H7 (cell line): ENCODE measurements at places on chromosomes 3 and 15. TPM values are rescaled to one million over a fixed set of nuclear protein-coding genes. Genes with fewer than 3 reads are reported as not detected.
A peak's percentile ranks its signal among the peaks of the same experiment; 100 is the strongest.

GRCh38 chr3:10602769-10603768, 97.7 kb upstream of the ATP2B2 start:
- no peak for DNase-seq

DNA sequence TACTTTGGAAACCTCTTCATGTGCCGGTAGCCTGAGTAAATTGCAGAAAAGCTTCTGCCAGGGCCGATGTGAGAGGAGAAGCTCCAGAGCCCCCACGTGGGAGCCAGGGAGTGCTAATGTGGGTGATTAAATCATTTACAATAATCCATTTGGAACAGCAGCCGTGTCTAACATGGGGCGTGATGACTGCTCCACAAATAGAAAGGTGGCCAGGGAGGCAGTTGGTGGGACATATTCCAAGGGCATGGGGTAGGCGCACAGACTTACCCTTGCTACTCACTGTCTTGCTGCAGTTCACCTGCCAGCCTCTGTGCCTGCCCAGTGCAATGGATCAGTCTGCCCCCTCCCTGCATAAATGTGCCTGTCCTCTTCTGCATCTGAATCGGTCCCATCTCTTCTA, 39.3 kb upstream of the INSYN1 start:
- DNase-seq: no peak

DNA sequence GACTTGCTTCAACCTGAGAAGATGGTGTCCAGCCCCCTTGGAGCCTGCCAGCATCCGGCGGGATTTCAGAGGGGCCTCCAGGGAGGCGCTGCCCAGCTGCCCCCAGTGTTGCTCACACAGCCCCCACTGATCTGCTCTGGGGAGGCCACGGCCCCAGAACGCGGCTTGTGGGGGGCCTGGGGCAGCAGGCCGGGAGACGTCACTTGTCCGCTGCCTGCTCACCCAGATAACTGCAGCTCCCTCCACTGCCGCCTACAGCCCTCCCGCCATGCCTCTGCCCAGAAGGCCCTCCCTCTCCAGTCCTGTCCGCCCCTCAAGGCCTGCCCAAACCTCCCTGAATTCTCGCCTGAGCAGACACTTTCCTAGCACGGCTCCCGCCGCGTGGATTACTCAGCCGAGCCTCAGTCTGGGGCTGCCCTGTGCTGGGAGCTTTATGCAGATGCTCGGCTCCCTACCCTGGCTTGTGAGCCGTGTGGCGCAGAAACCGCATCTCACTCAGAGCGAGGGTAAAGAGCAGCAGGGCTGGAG, 17.2 kb upstream of the ADIPOQ start:
- DNase-seq: peak; percentile 81

Gene GLDN
- total RNA-seq: 0.35 and 0.67 TPM in 2 replicates

DNA sequence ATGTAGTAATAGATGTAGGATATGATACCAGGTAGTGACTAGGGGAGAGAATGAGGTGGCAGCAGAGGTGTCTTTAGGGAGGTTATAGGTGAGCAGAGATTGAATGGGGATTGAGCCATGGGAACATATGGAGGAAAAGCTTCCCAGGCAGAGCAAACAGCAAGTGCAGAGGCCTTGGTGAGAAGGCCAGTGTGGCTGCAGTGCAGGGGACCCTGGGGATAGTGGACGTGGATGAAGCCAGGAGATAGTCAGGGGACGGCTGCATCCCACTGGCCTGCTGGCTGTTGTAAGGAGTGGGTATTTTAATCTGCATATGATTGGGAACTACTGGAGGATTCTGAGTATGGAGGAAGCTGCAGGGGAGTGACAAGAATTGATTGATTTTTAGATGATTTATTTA, 62.7 kb upstream of the TRAK1 start:
- DNase-seq: no peak

DNA sequence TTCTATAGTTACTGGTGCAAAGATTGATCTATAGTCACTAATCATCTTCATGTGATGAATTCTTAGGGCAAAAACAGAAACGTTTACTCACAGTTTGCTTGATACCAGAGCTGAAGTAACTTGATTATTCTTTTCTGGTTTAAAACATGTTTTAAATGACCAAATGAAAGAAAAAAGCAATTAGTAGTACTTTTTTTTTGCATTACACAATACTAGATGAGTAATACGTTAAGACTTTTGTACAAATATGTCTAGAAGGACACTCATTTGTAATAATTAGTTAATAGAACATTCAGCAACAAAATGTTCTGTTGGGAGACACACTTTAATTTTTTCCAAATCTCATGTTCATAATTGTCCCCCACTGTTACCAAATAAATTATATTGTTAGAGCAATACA, 523.2 kb downstream of the SOX2 start:
- no peak for DNase-seq

- DNase-seq: peak; percentile 42
Measured at GRCh38 chr15:52020221-52021085, 1.4 kb downstream of the MAPK6 start.

DNA sequence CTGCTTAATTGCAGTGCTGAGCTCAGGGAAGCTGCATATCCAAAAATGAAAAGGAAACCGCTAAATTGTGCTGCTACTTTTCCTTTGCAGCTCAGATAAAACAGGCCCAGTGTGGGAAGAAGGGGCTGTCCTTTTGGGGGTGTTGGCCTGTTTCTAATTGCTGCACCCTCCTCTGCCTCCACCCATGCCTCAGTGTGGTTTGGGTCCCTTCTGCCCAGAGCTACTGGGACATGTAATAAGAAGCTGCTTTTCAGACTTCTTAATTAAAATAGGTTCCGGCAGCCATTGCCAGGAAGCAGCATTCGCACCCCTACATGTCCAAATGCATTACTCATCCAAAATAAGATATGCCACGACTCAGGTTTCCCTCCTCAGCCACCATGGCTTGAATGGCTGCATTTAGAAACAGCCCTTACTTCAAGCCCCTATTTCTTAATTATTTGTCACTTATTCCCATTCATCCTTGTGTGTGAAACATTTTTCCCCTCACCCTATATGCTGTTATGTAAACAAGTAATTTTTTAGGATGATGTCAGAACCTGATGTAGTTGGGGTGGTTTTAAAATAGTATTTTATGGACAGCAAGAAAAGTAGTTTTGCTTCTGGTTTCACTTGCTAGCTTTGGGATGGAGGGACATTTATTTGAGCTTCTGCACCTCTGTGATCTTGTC, 235.9 kb upstream of the CTDSPL start:
- DNase-seq: no peak

GRCh38 chr3:44045476-44046275, 196.0 kb upstream of the TOPAZ1 start:
- no peak for DNase-seq

DNA sequence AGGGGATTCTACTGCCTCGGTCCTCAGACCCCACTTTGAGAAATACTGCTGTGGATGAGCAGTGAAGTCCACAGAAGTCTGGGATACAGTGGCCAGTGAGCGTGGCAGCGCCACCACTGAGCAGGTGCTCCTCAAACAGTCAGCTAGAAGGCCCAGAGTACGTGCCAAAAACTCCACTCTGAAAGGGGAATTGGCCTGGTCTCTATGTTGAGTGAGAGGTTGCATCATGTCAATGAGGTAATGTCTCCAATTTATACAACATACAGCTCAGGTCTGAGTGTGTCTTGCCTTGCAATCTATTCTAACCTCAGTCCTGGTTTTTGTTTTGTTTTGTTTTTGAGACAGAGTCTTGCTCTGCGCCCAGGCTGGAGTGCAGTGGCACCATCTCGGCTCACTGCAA, 53.3 kb upstream of the ETV5 start:
- no peak for DNase-seq

Gene CHDH
- 8.8 and 11.7 TPM in 2 replicates for total RNA-seq

GRCh38 chr3:45054196-45054857, 28.2 kb downstream of the CLEC3B start:
- no peak for DNase-seq

- DNase-seq: no peak
Measured at GRCh38 chr3:192169332-192169915, 557.9 kb downstream of the FGF12 start.

GRCh38 chr15:49406352-49407118, 16.5 kb upstream of the FGF7 start:
- no peak for DNase-seq

DNA sequence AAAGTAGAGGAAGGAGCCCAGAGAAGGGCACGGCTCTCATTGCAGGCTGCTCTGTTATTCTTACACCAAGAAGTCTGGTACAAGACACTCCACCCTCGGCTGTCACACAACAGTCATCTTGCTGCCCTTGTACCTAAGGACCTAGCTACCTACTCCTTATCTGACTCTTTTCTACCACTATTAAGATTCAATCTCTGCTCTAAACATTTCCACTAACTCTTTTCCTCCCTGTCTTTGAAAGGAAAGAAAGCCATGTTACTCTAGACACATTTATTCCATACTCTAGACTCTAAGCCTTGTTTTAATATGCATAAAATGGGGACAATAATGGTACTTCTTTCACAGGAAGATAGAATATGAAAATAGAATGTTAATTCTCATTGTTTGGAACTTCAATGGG, 73.3 kb upstream of the C3orf49 start:
- DNase-seq: no peak

Gene CEP19
- total RNA-seq: 1.8 and 3.7 TPM in 2 replicates

DNA sequence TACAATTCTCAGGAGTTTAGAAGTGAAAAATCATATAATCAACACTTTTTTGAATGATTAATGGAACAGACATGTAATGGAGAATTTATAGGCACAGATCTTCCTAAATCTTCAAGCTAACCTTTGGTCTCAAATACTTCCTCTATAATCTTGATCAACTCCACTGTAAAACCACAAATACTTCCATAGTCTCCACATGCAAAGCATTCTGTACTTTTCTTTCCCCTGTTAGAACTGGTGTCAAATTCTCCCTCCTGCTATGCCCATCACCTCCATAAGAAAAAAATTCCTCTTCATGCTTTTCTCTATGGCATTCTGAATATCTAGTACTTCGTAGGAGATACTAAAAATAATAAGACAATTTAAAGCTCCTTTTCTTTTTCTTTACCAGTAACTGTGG, 214.3 kb downstream of the ADAMTS9 start:
- no peak for DNase-seq

GRCh38 chr3:130857336-130858026, 36.4 kb upstream of the ATP2C1 start:
- no peak for DNase-seq

Gene FANCI
- total RNA-seq: 54.4 and 69.6 TPM in 2 replicates

DNA sequence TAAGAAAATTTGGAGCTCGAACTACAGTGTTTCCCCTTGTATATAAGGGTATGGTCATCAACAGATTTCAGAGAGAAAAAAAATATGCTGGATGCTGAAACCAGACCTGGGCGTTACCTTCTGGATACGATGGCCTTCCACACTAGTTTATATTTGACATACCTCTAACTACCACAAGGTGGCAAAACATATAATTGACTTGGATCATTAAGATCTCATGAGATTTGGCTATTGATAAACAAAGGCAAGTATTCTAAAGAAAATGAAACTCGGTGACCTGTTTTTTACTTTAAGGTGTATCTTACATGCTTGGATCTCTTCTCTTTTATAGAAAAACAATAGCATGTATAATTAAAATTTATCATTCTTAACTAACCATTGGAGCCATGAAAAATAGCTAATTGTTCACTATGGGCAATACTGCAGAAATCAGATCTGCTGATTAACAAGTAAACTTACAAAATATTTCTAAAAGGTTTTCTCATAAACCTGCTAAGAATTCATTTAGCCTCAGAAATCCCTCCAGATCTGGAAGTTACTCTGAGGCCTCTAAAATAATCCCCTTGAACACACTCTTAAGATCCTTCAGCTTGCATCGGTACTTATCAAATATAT, 300.6 kb upstream of the KCNH8 start:
- no peak for DNase-seq

- peak; percentile 21 for DNase-seq
Measured at GRCh38 chr15:74978503-74978902, 16.9 kb upstream of the SCAMP5 start.

Gene AGTR1
- 0.03 and 0.30 TPM in 2 replicates for total RNA-seq

GRCh38 chr3:192212979-192213378, 514.4 kb downstream of the FGF12 start:
- DNase-seq: no peak

DNA sequence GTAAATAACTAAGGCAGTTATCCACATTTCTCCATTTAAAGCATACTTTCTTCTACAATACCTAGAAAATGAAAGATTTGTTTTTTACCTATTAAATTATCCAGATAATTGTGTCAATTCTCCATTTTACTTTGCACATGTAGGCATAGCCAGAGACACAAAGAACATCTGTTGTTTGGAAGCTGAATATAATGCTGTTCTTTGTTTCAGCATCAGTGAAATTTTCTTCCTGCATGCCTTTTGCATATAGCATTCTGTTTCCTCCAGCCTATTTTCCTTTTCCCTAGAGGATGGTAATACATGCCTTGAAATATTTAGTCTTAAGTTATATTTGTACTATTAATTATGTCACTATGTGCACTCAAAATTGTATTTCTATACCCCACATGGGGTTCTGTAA, 233.7 kb downstream of the CNTN6 start:
- DNase-seq: no peak

GRCh38 chr3:161641287-161641686, 144.7 kb downstream of the OTOL1 start:
- DNase-seq: no peak

Gene RYR3
- total RNA-seq: 0.59 and 0.69 TPM in 2 replicates
